ENCODE measurements at places on chromosomes 11 and 22.

- no peak for DNase-seq
Observed at GRCh38 chr11:23903044-23903704, 593.7 kb upstream of the LUZP2 start.

DNA sequence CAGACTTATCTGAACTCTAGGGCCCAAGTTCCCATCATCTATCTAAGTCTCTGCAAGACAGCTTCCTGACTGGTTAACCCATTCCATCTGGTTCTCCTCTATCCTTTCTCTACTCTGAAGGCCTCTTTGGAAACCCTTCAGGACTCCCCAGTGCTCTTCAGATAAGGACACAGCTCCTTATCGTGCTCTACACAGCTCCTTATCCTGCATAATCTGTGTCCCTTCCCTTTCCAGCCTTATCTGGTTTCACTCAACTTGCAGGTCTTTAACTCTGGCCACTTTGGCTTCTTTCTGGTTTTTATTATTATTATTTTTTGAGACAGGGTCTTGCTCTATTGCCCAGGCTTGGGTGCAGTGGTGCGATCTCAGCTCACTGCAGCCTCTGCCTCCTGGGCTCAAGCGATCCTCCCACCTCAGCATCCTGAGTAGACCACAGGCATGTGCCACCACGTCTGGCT lies 10.6 kb downstream of the ENDOD1 start:
- no peak for DNase-seq

DNA sequence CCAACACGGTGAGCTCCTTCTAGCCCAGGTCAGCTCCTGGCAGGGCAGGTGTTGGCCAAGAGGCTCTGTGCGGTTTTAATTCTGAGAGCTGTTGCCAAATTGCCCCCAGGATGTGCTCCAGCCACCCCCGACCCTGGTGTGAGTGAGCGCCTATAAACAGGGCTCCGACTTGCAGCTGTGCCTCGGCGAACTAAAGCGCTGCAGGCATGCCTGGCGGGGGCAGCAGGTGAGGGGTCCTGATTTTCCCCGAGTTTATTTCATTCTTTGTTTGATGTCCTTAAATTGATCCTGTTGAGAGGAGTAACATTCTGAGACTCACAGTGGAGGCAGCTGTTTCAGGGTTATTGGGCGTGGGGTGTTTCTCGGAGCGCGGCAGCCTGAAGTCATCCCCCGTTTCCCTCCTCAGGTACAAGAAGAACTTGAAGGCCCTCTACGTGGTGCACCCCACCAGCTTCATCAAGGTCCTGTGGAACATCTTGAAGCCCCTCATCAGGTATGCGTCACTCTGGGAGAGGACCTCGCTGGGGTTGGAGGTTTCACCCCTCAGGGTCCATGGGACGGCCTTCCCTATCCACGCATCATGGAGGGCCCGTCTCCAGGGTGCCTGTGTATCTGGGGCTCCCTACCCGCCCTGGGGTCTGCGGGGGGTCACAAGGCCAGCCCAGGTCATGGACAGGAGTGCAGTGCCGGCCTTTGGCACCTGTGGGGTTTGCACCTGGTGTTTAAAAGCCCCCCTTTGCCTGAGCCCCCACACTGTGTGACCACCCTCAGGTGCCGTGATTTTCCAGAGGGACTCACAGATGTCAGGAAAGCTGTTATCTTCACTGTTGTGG lies 62.1 kb downstream of the ARHGAP8 start:
- DNase-seq, result no peak

DNA sequence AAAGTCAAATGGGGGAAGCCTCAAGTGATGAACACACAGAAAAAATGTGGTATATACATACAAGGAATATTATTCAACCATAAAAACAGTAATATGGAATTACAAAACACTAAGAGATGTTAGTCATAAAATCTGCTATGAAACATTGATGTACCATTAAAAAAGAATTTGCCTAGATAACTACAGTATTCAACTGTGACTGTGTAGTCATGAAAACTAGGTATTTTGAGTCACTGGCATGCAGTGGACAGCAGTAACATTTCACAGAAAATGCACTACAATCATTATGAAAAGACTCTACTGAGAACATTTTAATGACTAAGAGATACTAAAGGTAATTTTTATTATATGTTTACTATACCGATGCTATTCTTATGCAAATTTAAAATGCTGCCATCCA lies 11.7 kb downstream of the ZNF195 start:
- no peak for DNase-seq

DNA sequence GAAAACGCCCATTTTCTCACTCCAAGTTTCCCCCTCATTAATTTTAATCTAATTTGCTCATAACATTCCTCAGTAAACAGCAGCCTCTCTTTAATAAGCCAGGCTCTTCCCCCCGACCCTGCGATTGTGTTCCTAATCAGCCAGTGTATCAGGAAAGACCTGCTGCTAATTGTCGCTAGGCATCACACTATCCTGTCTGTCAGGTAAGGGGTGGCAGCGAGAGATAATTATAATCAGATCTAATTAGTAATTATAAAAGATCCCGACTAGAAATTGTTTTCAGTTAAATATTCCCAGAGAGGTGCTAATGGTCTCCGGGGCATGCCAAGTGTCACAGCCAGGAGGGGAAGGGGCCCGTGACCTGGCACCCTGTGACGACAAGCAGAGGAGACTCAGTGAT lies 142.8 kb downstream of the ST3GAL4 start:
- no peak for DNase-seq

- DNase-seq, result no peak
Observed at GRCh38 chr22:46397951-46398350, 62.4 kb downstream of the TRMU start.

DNA sequence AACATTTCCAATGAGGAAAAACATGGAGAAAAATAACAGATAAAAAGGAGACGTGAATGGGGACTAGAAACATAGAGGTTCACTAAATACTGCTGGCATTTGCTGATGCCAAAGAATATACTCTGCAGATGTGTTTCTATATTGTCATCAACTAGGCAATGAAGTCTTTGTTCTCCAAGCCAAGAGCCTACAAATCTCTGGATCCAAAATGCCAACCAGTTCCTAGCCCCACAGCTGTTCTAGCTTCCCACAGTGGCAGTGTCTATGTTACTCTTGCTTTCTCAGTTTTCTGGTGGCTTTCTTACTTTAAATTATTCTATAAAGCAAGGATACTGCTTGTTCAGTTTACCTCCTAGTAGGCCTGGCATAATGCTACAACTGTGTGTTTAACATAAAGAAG lies 977.9 kb upstream of the CCDC90B start:
- no peak for DNase-seq

DNA sequence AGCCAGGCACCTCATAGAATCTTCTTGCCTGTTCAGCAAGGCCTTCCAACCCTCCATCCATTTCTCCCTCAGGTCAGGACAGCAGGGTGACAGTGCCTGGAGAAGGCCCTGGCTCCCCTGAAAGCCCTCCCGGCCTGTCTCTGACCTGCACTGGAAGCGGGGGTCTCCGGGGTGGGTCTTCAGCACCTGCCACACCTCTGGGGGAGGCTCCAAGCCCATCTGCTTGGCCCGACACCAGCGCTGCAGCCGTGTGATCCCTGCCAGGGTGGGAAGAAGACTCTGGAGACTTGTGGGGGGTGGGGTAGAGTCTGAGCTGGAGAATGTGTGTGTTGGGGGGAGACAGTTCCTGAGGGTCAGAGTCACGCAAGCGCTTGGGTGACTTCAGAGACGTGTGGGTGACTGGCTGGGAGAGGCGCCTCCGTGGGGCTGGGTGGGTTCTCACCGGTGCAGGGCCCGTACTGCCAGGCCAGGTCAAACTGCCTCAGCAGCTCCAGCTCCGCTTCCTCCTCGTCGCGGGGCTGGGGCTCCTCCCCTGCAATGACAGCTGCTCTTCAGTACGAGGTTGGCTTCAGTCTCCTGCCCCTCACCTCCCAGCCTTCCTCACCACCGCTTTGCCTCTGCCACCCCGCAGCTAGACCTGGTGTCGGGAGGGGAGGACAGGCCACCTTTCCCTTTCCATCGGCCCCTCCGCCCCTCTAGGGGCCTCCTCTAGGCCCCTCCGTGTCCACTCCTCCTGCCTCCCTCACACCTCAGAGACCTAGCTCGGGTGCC lies 615 bp downstream of the POLD4 start:
- DNase-seq, result no peak

GRCh38 chr11:134971381-134971780 lies 559.3 kb upstream of the B3GAT1 start:
- DNase-seq, result no peak

DNA sequence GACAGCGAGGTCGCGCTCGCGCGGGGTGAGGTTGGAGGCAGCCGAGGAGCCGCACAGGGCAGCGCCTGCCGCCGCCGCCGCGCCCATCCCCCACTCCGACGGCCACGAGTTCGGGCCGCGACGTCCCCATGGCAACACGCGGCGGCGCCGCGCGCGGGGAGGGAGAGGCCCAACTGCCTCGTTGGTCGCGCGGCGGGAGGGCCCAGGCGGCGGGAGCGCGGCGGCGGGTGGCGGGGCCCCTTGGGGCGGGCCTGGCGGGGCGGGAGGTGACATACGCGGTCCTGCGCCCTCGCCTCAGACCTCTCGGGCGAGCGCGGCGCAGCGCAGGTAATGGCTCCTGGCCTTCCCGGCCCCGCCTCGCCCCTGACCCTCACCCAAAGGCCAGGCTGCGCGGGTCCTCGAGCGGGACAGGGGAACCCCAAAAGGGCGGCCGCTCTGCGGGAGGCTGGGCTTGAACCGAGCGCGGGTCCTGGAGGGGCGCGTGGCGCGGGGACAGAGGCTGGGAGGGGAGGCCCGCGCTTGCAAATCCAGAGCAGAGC lies at the start of gene DEUP1:
TSS of gene DEUP1 (plus strand) at position 297 of the 539 bp plus-strand sequence. CDS start 1,518 bp downstream, outside the sequence.
- DNase-seq, result peak; percentile 61

GRCh38 chr11:103927535-103927934 lies 108.9 kb upstream of the DDI1 start:
- DNase-seq, result no peak

DNA sequence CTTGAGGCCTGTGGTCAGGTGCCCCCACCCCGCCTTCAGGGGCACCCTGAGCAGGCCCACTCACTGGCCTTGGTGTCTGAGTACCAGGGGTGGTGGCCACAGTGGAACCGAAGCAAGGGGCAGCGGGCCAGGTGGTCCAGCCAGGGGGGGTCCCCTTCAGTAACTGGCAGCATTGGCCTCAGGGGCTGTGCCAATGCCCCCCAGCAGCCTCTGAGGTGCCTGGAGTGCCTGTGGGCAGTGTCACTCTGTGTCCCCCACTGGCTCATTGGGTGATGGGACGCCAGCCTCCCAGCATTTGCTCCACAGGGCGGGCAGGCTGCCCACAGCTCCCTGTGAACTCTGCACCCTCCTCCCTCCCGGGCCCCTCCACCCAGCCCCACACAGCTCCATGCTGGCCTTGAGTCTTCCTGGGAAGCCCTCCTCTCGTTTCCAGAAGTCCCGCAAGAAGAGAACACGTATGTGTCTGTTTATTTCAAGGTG lies 29.5 kb upstream of the CARS1 start:
- DNase-seq, result peak; percentile 38

GRCh38 chr11:1772270-1773130 lies 8.8 kb upstream of the CTSD start:
- peak; percentile 85 for DNase-seq

GRCh38 chr11:34825315-34825669 lies 90.9 kb downstream of the APIP start:
- no peak for DNase-seq

DNA sequence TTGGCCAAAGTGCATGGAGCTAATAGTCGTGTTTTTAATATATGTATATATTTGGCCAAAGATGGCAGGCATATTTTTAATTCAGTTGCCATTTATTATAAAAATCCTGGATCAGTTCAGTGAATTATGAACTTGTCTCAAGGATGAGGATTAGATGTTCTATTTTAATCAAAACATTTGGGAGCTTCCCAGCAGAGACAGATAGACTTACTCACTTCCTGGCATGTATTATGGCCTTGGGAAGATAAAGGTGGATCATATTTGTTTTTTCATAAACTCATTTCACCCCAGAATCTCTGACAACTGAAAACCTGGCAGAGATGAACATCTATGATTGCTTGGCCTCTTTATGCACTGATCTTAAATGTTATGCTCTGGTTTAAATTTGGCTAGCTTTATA lies 148.8 kb downstream of the NCAM1 start:
- DNase-seq, result no peak

DNA sequence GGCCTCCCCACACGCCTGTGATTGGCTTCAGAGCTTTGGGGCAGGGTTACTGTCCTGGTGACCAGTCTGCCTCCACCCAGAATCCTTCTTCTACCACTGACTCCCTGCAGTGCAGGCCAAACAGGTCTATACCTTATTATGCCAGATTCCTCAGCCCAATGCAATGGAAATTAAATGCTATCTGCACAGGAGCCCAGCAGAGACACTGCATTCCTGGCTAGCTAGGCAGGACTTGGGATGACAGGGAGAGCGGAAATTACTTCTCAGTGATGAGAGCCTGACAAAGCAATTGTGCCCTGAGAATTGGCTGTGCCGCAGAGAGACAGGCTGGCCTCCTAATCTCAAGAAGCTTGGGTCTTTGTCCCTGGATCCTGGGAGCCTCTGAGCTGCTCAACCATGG lies 143.8 kb upstream of the NCAM1 start:
- no peak for DNase-seq

GRCh38 chr11:4093519-4094347 lies 866 bp upstream of the RRM1 start:
- no peak for DNase-seq

GRCh38 chr11:46075928-46076327 lies 45.3 kb downstream of the PHF21A start:
- DNase-seq, result no peak

GRCh38 chr11:115217726-115218311 lies 286.4 kb downstream of the CADM1 start:
- DNase-seq, result no peak

DNA sequence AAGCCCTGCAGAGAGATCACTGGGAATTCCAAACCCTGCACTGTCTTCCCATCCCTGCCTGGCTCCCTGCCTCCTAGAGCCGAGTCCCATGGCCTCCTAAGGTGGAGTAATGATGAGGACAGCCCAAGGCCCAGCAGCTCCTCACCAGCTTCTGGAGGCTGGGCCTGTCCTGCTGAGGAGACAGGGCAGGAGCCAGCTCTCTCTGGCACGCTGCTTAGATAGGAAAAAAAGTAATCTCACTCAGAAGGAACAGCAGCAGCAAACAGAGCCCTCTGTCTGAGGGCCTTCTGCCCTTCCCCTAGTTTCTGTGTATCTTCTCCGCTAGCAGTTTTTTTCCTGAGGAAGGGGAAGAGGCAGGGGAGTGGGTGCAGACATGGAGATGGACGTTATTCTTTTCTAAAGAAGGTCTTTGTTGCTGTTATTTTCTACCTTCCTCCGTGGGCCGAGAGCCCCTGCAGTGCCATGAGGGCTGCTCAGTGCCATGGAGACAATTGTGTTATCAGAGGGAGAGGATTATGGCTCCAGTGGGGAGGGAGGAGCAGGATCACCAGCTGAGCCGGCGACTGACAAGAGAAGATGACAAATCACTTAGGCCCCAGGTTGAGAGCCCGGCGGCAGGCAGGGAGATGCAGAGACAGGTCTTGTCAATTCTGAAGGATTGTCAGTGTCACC lies 315.3 kb downstream of the BUD13 start:
- no peak for DNase-seq

DNA sequence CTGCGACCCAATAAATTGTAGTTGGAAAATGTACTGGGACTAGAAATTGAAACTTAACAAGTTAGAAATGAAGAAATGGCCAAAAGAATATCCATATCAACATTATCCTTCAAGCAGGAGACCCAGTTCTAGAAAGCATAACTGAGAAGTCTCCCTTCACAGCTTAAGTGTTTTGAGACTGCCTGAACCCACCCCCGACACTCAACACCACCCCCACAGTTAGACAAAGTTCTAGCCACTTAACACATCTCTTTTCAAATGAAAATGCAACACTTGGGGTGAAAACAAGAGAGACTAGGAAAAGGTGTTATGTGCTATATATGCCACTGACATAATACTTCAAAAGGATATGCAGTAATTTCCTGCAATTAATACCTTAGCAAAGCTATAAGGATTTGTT lies 184.5 kb downstream of the SOX6 start:
- DNase-seq, result no peak

Measured in activated effector memory CD4-positive, alpha-beta T cell treated with anti-CD3 and anti-CD28 coated beads, Interleukin-2, amount 50 U/mL, for 16 hours (primary cell).